Left renal pelvis (tissue), 4 donors: ENCODE measurements at places on chromosomes 1 and 21. TPM values are rescaled to one million over a fixed set of nuclear protein-coding genes. Genes with fewer than 3 reads are reported as not detected.

Gene ANGPTL7
- polyA plus RNA-seq, result 1.2 TPM

Gene NPPB
- 0.37 TPM for polyA plus RNA-seq

Gene LINGO4
- polyA plus RNA-seq, result 0.04 TPM

Gene AGTRAP
- 36.3 TPM for polyA plus RNA-seq

DNA sequence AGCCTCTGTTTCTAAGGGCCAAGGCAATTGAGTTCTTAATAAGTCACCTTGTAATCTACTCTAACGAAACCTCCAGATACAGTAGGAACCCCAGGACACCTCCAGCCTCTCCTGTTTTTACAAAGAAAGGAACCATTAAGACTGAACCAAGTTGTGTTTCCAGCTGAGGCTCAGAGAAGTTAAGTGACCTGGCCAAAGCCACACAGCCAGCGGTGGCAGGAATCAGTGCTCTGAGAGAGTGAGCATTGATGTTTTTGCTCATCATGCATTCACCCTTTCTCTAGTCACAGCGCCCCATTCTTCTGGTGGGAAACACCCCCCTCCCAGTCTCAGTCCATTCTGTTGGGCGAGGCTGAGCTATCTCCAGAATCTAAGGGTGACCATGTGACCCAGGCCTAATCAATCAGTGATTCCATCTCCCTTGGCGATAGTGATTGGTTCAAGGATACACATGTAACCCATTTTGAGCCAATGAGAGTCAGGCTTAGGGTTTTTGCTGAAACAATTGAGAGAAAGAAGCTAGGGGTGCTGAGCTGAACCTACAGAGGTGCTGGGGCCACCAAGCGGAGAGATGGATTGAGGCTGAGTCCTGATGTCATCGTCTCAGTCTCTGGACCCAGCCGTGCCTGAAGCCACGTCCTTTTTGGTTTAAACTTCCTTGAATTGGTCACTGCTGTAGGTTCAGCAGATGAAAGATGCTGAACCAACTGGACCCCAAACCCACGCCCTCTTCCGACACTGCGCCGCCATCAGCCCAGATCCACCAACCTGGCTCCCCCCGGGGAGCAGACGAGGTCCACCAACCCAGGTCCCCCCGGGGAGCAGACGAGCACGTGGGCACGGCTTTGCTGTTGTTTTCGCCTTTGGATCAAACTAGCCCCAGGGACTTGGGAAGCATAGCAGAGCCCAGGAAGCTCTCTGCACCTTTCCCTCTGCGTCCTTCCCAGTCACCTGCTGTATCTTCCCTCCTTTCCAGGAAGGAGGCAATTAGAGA, 28.0 kb upstream of the RERE start:
- DNase-seq, result no peak

DNA sequence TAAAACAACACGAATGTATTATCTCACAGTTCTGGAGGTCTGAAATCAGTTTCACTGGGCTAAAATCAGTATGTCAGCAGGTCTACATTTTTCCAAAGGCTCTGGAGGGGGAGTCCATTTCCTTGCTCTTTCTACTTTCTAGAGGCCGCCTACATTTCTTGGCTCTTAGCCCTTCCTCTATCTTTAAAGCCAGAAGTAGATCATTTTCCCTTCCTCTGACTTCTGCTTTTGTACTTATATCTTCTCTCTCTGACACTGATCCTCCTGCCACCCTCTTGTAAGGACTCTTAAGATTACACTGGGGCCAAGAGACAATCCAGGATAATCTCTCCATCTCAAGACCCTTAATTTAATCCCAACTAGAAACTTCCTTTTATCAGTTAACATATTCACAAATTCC, 41.4 kb downstream of the MSH4 start:
- DNase-seq, result no peak

DNA sequence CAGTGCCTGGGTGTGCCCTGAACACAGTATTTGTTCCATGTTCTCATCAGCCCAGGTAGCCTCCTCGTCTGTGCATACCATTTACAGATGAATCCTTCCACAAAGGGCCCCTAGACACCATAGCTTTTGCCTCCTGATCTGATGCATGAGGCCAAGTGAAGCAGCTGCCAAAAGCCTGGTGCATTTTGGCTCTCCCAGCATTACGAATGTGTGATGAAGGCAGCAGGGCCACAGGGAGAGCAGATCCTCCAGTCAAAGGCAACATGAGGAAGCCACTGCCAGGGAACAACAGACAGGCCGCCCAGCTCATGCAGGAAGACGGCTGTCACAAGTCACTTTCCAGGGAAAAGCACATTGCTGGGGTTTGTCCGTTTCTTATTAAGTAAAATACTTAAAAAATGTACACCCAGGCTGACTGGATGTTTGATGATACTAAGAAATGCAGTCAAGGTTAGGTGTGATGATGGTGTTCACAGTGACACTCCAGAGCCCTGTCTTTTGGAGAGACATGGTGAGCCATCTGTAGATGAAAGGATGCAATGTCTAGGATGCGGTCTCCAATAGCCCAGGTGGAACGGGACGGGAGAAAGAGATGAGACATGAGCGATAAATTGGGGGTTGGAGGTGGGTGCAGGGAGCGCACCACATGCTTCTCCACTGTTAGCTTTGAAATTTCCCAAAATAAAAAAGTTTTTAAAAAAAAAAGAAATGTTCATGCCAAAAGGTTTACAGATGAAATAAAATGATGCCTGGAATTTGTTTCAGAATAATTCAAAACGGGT, 48.7 kb downstream of the NPHP4 start:
- no peak for DNase-seq

- DNase-seq, result no peak
Observed at GRCh38 chr1:92538413-92539061, 51.8 kb upstream of the GFI1 start.

- DNase-seq, result no peak
Observed at GRCh38 chr1:224057461-224058199, 56.3 kb upstream of the FBXO28 start.

GRCh38 chr1:168293356-168293755, 12.7 kb downstream of the TBX19 start:
- DNase-seq, result no peak

- DNase-seq, result no peak
Observed at GRCh38 chr1:116943438-116943837, 33.7 kb downstream of the PTGFRN start.
